ENCODE measurements at places on chromosomes 4 and X.

DNA sequence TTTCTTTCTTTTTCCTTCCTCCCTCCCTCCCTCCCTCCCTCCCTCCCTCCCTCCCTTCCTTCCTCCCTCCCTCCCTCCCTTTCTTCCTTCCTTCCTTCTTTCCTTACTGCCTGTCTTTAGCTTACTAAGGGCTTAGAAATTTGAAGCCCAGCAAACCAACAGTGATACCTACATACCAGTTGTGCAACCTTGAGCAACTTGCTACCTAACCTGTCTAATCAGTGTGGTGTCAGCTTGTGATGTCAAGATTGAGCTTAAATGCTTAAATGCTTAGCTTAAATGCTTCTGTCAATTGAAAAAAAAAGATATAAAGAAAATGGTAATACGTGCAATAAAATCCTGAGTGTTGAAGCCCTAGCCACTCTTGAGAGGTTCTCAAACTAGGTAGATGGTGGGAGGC, 728.6 kb downstream of the TRIML1 start:
- no peak for DNase-seq

DNA sequence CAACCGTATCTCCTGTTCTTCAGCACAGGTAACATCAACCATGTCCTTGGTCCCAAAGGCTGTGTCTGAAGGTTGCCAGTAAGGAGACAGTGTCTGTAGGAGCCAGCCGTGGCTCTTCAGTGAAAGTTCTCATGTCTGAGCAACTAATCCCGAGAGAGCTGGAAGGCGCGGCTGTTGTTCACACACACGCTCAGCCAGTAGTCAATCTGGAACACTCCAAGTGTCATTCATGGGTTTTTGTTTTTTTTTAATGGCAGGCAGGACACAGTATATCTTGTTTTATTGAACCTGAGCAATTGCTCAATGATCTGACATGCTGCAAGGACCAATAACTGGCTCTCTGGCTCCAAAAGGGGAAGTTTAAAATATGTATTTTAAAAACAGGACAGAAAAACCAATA, 48.4 kb upstream of the MAP3K15 start:
- no peak for DNase-seq

- no peak for DNase-seq
These were observed 312.4 kb downstream of the PPARGC1A start for GRCh38 chr4:23577398-23577797.

- DNase-seq = no peak
These were observed 20.3 kb downstream of the DNAAF6 start for GRCh38 chrX:107226757-107227156.

- no peak for DNase-seq
These were observed 22.0 kb downstream of the CT47C1 start for GRCh38 chrX:119094819-119095218.

- DNase-seq = peak; percentile 87
These were observed 482 bp upstream of the CDS1 start for GRCh38 chr4:84582302-84582987.

DNA sequence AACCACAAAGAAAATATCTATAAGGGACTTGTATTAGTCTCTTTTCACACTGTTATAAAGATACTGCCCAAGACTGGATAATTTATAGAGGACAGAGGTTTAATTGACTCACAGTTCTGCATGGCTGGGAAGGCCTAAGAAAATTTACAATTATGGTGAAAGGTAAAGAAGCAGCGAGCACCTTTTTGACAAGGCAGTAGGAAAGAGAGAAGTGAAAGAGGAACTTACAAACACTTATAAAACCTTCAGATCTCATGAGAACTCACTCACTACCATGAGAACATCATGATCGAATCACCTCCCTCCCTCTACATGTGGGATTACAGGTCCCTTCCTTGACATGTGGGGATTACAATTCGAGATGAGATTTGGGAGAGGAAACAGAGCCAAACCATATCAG, 856.0 kb downstream of the TRAM1L1 start:
- DNase-seq = no peak

- no peak for DNase-seq
These were observed 376.8 kb upstream of the FGF16 start for GRCh38 chrX:77070202-77070918.

DNA sequence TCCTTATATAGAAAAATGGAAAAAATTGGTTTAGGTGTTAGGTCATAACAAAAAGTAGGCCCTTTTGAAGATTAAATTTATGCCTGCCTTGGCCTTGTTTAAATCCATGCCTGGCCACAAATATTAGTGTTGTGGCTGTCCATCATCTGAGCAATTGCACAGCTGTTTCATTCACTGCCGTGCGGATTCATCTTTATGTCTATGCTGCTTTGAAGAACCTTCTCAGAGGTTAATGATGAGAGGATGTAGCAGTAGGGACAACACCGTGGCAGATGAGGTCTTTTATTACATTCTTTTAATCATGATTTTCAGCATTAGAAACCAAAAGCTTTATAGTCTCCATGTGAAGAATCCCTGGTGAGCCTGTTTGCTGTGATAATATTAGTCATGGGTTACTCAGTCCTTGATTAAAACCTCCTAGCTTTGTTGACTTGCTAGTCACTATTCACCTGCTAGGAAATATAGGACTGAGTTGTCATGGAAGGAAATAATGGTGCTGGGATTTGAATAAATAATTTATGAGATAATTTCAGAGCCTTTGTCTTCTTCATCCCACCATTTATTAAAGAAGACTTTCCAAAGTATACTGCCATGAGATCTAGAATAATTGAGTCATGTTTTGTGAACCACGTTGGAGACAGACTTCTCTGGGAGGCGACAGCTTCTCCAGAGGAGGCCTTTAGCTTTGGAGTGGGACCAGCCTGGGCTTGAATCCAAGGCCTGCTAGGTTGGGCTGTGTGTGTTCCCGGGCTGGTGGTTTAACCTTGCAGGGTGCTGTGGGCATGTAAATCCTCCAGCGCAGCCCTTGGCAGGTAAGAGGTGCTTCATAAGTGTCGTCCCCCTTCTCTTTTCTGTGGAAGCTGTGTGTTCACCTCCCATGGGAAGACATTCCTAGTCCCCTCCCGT, 53.5 kb downstream of the PTTG2 start:
- no peak for DNase-seq

DNA sequence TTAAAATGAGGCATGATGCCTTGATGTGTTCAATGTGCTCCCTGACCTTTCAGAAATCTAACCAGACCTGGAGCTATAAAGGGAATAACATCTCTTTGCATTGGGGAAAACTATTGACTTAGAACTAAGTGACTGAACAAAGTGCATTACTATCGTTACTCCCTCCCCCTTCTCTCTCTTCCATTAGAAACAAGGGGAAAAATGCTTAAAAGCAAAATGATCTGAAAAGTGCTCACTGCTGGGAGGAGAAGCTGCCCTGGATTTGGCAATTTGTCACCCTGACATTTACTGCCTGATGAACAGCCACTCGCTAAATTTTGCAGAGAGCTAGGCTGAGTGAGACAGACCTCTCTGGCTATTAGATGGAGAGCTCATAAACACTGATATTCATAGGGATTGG, 48.6 kb upstream of the PARM1 start:
- DNase-seq = no peak

DNA sequence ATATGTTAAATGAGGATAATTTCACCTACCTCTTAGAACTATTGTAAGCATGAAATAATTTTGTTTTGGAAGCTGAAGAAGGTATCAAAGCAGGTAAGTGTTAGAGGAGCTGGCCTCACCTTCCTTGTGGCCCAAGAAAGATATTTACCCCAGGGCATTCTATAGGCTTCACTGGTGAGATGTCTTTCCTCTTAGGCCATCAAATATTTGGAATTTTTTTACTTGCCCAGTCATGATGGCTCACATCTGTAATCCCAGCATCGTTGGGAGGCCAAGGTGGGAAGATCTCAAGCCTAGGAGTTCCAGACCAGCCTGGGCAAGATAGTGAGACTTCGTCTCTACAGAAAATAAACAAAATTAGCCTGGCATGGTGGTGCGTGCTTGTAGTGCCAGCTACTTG, 6.1 kb upstream of the SMS start:
- no peak for DNase-seq

- DNase-seq = no peak
These were observed 1.2 kb downstream of the SLC39A8 start for GRCh38 chr4:102343964-102344519.

DNA sequence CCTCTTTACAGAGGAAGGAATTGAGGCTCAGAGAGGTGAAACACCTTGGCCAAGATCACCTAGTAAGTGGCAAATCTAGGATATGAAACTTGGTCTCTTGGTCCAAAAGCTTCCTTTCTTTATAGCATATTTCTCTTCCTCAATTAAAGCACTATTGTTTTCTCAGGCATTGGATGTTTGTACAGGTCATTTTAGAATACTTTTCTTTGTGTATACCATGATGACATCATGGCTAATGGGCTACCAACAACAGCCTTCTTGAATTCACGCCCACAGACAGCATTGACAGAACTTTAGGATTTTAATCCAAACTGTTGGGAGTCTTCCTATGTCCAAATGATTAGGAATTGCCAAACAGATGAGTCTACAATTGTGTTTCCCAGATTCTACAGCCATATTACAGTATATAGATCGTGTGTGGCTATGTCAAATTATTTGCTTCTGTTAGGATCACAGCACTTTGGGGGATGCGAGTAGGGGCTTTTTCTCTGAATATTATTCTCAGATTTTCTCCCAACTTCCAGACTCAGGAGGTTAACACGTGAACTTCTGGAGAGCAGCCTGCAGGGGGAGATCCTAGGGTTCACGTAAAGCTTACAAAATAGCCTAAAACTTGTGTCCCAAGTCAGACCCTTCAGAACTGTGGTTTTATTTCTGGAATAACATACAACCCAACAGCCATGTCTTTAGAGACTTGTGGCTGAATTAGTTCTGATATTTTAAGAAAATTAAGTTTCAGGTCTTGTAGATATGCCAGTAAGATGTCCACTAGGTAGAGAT, 191.8 kb downstream of the SHROOM3 start:
- DNase-seq = no peak

DNA sequence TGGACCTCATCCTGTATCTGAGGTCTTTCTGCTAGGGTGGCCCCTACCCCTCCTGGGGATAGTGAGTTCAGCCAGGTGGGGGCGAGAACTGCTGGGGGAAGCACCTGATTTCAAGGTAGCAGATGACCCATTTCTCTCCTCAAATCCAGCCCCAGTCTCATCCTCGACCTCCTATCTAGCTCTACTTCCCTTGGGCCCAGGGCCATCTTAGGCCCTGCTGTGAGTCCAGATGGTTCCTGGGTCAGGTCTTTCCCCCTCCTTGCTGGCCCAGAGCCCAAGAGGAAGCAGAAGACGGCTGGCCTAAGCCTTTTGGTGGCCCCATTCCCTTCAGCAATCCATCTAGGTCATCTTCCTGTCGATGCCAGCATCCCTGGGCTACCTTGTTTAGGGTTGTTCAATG, 3.3 kb downstream of the CDK16 start:
- DNase-seq = no peak

GRCh38 chrX:10781847-10782530, 161.6 kb upstream of the MID1 start:
- DNase-seq = no peak

GRCh38 chr4:74206088-74206825, 48.3 kb downstream of the MTHFD2L start:
- no peak for DNase-seq

DNA sequence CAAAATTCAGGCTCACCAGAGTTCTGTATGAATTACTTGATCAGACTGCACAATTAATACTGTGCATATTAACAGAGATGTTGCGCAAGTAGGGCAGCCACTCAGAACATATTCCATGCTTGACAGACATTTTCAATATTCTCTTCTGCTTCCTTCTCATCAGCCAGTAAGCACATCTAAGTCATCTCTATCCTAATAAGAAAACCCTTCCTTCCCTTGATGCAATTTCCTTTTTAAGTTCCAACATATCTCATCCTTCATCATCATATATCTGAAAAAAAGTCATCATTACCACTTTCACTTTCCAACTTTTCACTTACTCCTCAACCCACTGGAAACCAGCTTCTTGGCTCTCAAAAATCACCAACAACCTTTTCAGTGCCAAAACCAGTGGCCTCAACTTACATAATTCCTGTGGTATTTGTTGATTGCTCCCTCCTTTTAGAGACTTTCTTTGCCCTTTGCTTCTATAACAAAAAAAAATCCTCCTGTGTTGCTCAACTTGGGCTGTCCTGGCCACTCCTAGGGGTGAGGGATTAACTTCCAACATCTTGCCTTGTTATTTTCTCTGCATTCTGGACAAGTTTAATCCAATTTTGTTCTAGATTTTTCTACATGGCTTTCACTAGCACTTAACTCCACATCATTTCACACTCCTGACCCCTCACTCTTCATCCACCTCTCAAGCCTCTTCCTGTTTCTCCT, 14.1 kb downstream of the MBNL3 start:
- DNase-seq = no peak

DNA sequence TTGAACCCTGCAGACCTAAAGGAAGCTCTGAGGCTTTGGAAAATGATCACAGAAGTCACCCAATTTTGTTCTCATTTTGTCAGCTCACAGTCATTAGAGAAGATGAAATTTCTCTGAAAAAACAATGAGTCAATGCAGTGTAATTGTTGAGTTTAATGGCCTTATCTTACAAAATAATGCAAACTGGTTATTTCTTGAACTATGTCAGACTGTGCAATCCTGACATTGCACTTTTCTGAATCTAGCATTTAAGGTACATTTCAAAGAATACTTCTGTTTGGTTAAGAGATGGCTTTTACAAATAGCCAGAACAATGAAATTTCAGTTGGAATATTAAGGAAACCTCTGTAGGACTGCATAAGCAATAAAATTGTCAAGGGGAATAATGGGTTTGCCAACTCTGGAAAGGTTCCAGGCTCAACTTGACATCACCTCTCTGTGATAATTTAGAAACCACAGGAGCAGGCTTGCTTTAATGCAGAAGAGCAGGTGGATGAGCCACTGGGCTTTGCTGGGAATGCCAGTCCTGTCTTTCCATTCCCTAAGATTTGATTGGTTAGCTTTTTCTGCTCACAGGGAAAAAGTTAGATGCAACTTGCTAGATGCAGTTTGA, 222.8 kb downstream of the FRMPD4 start:
- DNase-seq = no peak

GRCh38 chrX:149979126-149979644, 40.9 kb upstream of the EOLA2 start:
- DNase-seq = no peak

DNA sequence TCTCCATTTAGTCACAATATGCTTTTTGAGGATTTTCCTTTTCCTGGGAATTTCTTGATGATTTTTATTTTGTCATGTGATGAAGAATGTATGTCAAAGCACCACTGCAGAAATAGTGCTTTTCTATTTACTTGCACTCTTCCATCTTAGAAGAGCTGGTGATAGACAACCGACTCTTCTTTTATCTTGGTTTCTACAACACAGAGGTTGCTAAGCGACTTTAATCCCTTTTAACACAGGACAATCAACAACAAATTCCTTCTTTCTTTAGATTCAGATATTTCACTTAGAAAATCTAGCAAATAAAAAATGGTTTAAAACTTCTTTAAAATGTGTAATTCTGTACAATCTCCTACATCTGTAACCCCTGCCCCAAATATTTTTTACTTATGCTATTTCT, 34.6 kb downstream of the TET2 start:
- no peak for DNase-seq

- DNase-seq = no peak
These were observed 59.0 kb upstream of the SLIT2 start for GRCh38 chr4:20192736-20193135.

DNA sequence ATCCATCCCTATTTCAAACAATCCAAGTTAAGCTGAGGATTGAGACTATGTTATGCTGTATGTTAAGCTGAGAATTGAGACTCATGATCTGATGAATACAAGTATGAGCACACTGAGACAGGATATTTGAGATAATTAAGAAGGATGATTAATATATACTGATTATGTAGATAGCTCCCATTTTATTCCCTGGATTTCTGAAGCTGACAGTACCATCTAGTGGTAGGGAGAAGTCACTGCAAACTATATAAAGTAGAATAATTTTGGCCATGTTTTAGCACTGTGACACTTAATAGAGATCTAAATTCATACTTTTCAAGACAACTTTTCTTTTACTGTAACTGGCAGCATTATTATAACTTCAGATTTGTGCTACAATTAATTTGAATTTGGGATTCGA, 63.8 kb upstream of the HPRT1 start:
- no peak for DNase-seq
